Esophagus squamous epithelium (tissue), 5 donors: ENCODE measurements at places on chromosomes 2 and 18.

GRCh38 chr2:226048611-226049010, 649.1 kb downstream of the NYAP2 start:
- no peak for DNase-seq

DNA sequence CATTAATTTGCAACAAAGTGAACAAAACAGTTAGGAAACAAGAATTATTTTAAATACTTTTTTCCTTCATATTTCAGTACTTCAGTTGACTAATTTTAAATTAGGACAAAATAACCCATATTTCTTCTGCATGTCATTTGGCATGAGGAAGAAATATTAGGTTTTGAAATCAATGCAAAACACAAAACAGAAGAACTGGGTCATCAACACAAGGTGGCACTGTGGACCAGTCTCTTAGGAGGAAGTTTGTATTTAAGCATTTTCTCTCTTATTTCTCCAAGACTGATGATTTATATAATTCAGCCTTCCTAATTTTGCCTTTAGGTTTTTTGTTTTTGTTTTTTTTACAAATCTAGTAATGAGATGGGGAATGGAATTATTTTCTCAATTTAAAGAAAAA, 352.8 kb upstream of the KCNH7 start:
- DNase-seq, result no peak

DNA sequence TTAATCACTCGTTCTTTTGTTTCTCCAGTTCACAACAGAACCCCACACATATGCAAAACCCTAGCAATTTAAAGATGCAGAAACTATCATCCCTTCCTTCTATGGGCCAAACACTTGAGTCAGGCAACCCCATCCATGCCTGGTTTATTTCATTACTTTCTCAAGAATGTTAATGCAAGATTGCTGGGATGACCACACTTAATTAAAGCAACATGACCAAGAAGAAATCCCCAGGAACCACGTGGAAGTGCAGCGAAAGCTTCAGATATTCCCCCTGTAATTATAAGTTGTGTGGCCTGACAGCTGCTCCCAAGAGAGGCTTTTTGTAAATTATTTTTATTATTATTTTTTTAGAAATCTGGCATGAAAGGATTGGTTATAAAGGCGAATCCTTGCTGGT, 246.2 kb upstream of the ID2 start:
- DNase-seq, result no peak

DNA sequence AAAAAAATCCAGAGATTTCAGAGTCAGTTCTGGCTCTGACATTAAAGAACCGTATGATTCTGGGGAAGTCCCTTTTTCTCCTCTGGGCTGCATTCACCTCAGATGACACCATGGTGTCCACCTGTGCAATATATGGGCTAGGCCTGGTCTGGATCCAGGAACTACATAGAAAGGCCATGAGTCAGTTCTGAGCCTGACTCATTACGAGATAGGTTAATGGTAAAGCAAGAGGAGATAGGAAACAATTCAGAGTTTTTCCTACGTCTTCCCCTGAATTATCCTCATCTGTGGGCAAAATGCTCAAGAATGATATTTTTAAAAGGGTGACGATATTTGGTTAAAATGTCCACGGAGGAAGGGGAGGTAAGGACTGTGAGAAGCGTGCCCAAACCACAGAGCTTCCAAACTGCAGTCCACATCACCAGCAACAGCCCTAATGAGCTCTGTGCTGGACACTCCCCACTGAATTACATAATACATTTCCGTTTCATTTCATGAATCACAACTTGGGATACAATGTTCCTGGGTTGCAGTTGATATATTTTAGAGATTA, 180.1 kb upstream of the OSR1 start:
- no peak for DNase-seq

- no peak for DNase-seq
Measured at GRCh38 chr2:174350593-174351181, 15.9 kb downstream of the SP9 start.

DNA sequence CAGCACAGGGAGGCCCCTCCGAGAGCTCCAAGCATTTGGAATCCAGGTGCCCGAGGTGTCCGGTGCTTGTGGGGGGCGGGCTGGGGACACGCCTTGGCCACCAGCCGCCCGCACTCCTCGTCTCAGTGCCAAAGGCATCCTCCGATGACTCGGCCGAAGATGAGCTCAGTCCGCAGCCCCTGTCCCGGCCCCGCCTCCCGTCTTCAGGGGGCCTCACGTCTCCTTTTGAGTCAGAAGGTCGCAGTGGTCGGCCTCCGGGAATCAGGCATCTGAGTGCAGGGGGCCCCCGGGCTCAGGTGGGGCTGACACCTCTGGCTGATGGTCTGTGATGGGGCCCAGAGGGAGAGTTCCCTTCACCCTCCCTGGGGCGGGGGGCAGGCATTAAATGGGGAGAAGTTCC, 74.8 kb downstream of the NFATC1 start:
- DNase-seq, result no peak

GRCh38 chr2:59425247-59425646, 1128.2 kb downstream of the BCL11A start:
- no peak for DNase-seq

GRCh38 chr2:25229279-25230197, 61.2 kb upstream of the POMC start:
- DNase-seq, result no peak

- DNase-seq, result no peak
Measured at GRCh38 chr18:5964996-5965395, 69.7 kb upstream of the TMEM200C start.

DNA sequence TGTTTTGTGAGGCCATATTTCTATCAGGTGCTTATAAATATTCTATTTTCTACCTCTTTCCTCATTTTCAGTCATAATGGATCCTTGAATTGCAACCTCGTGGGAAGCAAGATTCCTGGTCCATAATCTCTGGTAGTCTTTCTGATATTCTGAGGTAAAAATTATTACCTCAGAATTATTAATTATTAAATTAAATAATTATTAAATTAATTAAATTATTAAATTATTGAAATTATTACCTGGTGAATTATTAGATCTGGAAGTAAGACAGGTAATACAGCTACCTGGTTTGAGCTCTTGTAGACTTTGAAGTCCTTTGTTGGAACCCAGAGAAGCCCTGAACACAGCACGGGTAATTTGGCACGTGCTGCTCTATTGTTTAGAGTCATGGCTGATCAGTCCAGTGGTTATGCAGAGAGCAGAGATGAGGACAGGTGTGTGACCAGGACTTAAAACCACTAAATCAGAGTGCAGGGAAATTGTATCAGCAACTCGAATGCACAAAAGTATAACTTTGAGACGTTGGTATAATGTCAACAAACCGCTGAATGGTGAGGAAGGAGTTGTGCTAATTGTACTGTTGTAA, 46.8 kb upstream of the PTPRM start:
- no peak for DNase-seq

DNA sequence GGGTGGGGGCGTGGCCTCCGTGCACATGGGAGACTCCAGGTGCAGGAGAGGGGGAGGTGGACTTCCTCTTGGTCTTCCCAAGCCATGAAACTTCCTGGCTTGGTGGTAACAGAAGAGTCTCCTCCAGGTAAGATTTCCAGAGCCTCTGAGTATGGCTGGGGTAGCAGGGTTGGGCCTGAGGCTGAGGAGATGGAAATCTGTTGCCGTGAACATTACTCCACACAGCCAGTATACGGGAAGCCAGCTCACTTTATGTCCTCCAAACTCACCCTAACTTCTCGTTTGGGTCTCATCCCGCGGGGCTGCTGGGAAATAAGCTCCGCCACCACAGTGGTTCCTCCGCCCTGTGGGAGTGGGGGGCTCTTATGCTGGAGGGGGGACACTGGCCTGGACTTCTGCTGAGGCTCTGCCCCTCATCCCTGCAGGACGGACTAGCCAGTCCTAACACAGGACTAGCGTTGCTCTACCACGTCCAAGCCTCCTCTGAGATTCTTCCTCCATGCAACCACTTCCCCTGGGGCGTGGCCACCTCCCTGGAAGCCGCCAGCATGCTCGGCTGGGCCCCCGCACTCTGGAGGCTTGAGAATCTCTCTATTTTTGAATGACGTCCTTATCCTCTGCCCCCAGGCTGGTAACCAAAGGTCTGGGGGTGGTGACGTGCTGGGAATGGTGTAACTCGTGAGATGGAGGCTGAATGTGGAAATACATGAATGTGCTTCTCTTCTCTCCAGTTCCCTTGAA, 777 bp upstream of the RAB17 start:
- no peak for DNase-seq

DNA sequence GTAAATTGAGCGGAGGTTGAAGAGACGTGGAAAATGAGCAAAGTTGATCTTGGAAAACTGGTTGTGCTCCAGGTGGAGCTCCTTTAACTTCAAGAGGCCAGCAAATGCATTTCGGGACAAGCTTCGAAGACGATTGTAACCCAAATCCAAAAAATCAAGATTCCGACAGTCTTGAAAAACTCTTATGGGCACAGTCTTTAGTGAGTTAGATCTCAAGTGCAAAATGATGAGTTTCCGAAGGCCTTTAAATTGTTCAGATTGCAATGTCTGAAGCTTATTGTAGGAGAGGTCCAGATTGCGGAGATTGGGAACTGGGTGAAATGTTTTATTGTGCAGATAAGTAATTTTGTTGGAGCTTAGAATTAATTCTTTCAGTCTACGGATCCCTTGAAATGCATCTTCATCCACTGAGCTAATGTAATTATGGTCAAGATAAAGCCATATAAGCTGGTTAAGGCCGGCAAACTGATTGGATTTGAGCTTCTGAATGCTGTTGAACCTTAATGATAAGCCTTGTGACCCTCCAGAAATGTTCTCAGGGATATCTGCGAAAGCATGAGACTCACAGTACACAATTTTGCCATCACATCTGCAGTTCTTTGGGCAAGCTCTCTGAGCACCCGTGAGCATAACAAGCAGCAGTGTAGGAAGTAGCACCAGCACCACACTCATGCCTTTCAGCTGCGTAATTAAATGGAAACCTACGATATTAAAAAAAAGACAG, 2.9 kb downstream of the LRRTM4 start:
- DNase-seq, result no peak

DNA sequence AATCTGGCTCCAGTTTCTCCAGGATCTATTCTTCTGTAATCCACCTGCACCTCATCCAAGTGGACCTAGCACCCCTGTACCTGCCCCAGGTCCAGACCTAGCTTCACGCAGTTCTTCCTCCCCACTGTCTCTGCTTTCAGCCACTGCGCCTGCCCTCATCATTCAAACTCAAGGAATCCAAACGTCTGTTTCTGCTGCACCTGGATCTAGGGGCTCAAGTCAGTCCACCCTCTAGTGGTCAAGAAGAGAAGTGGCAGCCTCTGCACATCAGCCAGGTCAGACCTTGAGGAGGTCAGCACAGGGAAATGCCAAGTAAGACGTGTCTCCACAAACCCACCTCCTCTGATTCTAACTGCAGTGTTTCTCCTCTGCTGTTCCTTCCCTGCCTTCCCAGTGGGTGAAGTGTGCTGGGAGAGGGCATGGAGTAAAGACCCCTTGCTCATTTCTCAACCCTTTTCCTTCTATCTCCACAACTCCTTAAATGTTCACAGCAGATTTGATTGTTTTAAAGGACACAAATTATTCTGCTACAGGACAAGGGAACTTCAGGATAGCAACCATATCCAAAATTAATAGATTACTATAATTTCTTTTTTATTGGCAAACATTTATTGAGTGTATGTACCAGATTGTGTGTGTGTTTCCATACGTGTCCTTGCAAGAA, 8.6 kb upstream of the RNF152 start:
- DNase-seq, result no peak

GRCh38 chr18:40925071-40925541, 1029.9 kb upstream of the PIK3C3 start:
- no peak for DNase-seq

DNA sequence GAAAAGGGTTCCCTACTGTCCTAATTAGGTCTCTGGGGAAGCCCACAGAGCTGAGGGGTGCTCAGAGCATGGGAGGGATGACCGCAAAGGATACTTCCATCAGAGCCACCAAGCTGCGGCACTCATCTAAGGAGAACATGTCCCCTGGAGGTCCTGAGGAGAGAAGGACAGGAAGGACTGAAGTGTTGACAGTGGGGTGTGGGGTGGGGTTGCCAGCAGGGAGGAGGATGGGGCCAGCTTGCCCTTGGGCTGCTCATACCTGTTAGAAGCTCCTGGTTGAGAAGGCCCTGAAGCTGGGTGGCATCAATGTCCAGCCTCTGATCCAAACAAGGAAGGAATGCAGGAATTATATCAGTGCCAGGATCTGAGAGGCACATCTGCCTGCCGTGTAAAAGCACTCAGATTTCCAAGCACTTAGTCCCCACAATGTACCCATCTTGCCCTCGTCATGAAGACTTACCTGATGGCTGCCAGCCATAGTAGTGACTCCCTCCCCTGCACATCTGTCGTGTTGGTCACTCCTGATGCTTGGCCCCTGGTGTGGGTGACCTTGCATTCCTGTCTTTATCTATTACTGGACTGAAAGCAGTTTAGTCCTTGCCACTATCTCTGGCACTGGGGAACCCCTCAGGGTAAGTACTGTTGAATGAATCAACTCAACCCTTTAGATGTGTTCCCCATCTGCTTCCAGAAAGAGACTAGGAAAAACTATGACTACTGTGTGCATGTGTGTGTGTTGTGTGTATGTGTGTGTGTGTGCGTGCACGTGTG, 68.9 kb downstream of the CAPN13 start:
- DNase-seq, result no peak

- no peak for DNase-seq
Measured at GRCh38 chr2:168355779-168356476, 100.1 kb upstream of the CERS6 start.

DNA sequence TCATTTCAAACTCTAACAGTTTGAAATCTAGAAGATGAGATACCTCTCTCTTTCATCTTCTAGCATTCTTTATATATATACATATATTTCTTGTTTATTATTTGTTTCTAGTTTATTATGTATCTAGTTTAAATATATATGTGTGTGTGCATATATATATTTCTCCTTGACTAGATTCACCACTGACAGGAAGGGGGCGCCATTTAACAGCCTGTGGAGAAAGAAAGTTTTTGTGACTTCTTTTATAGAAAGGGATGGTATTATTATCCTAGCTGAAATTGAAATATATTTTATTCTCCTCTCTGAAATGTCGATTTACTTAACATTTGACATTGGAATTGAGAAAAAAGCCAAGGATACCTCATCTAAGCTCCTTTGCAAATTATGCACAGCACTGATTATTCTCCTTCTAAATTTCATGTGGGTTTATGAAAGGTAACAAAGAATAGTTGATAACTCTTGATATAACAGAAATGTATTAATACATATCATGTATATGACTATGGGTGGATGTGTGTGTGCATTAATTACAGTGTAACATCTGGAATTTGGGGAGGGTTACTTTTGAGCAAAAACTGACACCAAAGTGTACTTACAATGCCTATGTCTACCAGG, 160.7 kb upstream of the NT5C1B start:
- no peak for DNase-seq

- no peak for DNase-seq
Measured at GRCh38 chr2:224175538-224175937, 136.5 kb upstream of the SERPINE2 start.
